ENCODE measurements at places on chromosomes 3 and 15.

- DNase-seq: no peak
Observed at GRCh38 chr3:26202169-26202568, 412.3 kb downstream of the OXSM start.

- DNase-seq: no peak
Observed at GRCh38 chr3:7382293-7383010, 521.5 kb downstream of the GRM7 start.

DNA sequence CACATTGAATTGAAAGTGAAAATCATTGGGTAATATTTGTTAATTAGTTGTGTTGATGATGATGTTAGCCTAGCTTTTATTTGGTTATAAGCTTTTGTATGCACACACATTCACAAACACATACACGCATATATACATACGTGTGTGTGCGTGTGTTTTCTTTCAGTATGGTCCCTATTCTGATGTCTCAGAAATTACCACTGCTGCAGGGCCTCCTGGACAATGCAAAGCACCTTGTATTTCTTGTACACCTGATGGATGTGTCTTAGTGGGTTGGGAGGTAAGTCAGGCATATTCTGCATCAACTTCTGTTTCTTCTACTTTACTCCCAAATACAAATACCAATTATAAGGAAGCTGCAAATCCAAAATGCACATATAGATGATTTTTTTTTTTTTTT is 102.1 kb downstream of the GHSR start:
- DNase-seq: no peak

- no peak for DNase-seq
Observed at GRCh38 chr3:177602601-177603147, 405.4 kb upstream of the TBL1XR1 start.

GRCh38 chr3:166799-167198 is 29.8 kb upstream of the CHL1 start:
- DNase-seq: no peak

DNA sequence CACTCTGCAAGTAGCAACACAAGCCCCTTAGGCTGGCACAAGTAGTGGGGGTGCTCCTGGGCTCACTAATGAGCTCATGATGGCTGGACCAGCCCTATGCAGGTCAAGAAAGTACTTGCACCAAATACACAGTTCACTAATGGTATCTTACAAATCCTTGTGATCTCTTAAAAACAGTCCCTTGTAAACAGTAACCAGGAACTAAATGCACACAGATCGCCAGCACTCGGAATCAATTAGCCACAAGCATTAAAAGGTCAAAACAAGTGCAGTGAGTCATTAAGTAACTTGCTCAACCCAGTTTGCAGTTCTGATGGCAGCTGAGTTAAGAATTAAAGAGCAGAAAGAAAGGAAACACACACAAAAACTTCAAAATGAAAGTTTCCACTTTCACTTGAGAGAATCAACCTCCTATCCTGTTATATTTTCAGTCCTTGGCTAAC is 43.2 kb downstream of the ARHGEF3 start:
- peak; percentile 49 for DNase-seq

GRCh38 chr15:62828364-62828763 is 214.2 kb upstream of the TPM1 start:
- no peak for DNase-seq

- DNase-seq: no peak
Observed at GRCh38 chr3:18228060-18228459, 197.1 kb downstream of the SATB1 start.

GRCh38 chr3:57820479-57820878 is 64.4 kb downstream of the SLMAP start:
- DNase-seq: no peak

- no peak for DNase-seq
Observed at GRCh38 chr3:178350763-178351162, 185.5 kb upstream of the KCNMB2 start.

DNA sequence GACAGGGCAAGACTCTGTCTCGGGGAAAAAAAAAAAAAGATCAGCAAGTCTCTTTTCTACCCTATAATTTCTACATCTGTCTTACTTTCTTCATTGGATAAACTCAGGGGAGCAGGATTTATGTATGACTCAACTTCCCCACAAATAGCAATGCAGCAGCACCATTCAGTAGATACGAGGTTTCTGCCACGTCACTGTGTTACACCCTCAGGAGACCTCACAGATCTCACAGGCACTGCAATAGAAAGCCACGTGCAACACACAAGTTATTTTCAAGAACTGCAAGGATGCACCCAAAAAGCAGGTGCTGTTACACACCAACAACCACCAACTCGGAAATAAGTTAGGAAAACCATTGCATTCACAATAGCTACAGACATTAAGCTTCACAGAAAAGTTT is 30.2 kb downstream of the TSPAN3 start:
- DNase-seq: no peak

DNA sequence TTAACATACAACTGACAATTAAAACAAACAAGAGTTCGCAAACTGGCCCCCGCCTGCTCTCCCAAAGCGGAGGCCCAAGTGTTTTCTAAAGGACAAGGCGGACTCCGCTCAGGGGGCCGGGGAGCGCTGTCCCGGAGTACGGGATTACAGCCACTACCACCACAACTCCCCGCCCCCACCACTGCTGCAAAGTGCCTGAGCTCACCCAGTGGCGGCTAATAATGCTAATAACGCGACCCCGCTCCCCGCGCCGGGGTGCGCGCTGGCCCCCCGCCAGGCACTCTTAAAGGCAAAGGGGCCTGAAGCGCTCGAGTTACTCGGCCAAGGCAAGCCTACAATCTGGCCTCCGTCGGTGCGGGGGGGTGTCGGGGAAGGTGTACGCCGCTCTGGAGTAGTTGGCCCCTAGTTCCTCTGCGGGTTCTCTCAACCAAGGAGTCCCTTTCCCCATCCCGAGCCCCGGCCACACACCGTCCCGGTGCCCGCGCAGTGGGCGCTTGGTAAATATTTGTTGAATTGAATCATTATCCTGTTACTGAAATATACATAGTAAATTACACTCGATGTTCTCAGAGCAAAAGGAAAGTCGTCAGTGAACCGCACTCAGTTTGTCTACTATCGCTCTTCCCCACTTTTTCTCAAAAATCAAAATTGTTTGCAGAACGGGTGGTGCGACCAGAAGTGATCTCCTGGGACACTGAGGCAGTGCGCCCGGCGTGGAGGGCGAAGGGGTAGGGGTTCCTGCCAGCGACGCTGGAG is 827 bp downstream of the WNT5A start:
- no peak for DNase-seq

GRCh38 chr3:45670991-45671390 is 18.2 kb upstream of the SACM1L start:
- no peak for DNase-seq

DNA sequence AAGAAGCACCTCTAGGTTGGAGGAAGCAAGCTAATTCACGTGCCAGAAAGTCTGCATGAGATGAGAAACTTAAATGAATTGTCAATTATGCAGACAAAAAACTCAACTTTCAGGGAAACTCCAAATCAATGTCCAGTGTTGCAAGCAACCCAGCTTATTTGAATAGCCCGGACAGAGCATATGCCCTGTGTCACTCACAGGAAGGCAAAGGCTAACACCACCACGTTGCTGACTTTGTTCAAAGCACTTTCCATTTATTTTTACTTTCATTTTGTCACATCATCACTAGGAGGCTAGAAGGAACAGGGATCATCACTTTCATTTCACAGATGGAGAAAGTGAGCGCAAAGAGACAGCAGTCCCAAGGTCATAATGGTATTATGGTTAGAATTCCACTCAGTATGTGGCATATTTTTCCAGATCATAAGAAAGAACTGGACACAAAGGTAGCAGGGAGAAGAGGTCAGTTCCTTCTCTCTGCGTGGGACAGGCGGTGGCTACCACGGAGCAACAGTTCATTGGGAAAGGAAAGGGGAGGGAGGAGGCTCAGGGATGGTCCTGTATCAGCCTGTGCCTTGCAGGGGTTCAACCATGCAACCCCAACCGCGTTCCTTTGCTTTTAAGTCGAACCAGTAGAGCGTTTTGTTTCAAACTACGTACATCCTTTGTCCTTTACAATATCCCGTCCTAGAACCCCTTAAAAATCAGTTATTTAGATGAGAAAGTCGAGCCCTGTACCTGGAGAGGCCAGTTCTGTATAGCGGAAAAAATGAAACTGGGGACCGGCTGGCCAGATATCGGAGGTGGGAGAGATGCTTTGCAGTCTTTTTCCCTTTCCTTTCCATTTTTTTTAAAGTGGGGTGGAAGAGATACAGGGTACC is 1.1 kb downstream of the HEG1 start:
- DNase-seq: peak; percentile 39

GRCh38 chr15:62856466-62857246 is 185.9 kb upstream of the TPM1 start:
- no peak for DNase-seq

DNA sequence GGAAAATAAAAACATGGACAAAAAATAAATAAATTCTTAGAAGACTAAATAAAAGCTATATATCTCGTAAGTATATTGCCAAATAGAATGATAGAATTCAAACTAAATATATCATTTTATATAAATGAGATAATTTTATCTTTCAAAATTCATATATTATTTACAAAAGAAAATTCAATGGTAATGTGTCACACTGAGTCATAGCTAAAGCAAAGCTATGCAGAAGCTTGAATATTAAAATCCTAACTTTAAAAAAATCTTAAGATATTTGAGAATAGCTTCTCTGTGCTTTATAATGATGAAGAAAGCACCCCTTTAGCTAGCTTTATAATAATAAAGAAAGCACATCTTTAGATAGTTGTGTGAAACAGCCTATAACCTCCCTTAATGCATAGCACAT is 1010.8 kb downstream of the OTOL1 start:
- DNase-seq: no peak

DNA sequence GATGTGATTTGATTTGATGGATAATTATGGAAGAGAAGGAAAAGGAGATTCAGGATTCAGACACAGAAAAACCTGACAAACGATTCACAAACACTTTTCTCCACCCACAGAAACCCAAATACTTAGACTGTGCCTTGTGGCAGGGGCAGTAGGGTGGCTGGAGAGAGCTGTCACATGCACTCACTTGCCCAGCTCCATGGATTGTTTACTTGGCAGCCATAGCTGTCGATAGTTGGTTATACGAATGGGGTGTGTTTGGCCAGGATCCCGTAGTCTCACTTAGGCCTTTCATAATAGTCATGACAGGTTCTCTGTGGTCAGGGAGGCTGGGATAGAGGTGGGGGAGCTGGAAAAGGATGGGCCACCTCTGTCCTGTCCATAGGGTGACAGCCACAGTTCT is 76.9 kb downstream of the CACNA1D start:
- no peak for DNase-seq

GRCh38 chr3:178392511-178392926 is 143.7 kb upstream of the KCNMB2 start:
- DNase-seq: no peak

Data from CD4-positive, alpha-beta T cell treated with Interleukin-6 at 100 ng/mL for 8 hours (primary cell).